Activated T-helper 2 cell treated with anti-CD3 and anti-CD28 coated beads, Interferon-gamma antibody, Interleukin-2, Interleukin-4, amounts not matched to agents 10 μg/mL and 5 μg/mL and 100 μg/mL, durations not matched to agents 14 hours and 24 hours and 36 hours (primary cell): ENCODE measurements at places on chromosomes 6 and 20.
A peak's percentile ranks its signal among the peaks of the same experiment; 100 is the strongest.

DNA sequence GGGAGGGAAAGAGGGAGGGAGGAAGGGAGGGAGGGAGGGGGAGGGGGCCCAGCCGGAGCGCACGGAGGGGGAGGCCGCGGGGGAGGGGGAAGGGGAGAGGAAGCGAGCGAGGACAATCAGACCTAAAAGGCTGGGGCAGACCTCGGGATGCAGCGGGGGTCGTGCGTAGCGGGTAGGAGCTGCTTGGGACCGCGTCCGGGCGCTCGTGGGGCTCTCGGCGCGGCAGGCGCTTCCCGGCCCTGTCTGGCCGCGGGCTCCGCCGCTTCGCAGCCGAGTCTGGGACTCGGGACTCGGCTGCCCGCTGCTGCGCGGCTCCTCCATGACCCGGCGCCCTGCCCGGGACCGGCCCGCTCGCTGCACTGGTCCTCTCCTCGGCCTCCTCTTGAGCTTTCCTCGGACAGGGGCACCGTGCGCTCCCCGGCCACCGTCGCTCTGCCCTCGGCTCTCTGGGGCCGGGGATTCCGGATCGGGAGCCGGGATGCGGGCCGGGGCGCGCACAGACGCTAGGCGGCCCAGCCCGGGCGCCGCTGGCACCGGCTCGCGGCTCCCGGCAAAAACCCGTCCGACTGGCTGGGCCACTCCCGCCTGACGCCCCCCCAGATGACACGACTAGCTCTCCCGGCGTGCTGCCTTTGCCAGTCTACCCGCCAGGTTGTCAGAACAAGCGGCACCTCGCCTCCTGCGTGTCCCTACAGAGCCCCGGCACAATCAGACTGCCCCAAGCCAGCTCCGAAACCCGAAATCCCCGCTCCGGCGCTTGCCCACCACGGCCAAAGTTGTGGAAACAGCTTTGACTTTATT lies 2.2 kb downstream of the TFAP2A start:
- H3K4me1 ChIP-seq = peaks cover 29% of the 10 kb centered on the region
- H3K27ac ChIP-seq = peak overlapping the region; percentile 8
- H3K36me3 ChIP-seq = peaks cover 11% of the 10 kb centered on the region
- peak overlapping the region; percentile 88 for H3K4me3 ChIP-seq
- no peak for DNase-seq
- peaks cover 88% of the 10 kb centered on the region for H3K27me3 ChIP-seq

DNA sequence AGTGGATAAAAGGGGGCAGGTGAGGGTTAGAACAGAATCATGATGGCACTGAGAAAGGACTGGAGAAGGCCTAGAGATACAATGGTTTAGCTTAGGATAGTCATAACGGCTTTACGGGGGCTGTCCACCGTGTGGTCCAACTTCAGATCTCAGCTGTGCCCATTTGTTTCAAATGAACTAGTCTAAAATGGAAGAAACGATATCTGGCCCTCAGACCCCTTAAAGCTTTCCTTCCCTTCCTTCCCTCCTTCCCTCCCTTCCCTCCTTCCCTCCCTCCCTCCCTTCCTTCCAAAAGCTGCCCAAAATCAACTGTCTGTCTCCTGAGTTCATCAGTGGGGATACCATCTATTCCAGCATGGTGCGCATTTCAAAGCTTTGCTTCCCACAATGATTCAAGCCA lies 27.9 kb downstream of the TRAM2 start:
- H3K4me3 ChIP-seq = no peak overlapping the region
- H3K27ac ChIP-seq = no peak overlapping the region
- H3K27me3 ChIP-seq = no peaks in the 10 kb centered on the region
- no peak for DNase-seq
- peaks cover 20% of the 10 kb centered on the region for H3K4me1 ChIP-seq

- DNase-seq = no peak
- no peaks in the 10 kb centered on the region for H3K36me3 ChIP-seq
- no peak overlapping the region for H3K27ac ChIP-seq
- H3K27me3 ChIP-seq = peaks cover 2% of the 10 kb centered on the region
- H3K4me1 ChIP-seq = no peaks in the 10 kb centered on the region
Measured at GRCh38 chr6:46963626-46964025, 41.9 kb upstream of the ADGRF5 start.

GRCh38 chr6:27795697-27796494 lies 116.3 kb downstream of the OR2B2 start:
- H3K4me1 ChIP-seq = peaks cover 47% of the 10 kb centered on the region
- peak; percentile 48 for DNase-seq
- H3K4me3 ChIP-seq = no peak overlapping the region
- H3K36me3 ChIP-seq = no peaks in the 10 kb centered on the region
- peaks cover 8% of the 10 kb centered on the region for H3K27me3 ChIP-seq
- peak overlapping the region; percentile 8 for H3K27ac ChIP-seq

- H3K27ac ChIP-seq = no peak overlapping the region
- no peaks in the 10 kb centered on the region for H3K4me1 ChIP-seq
- no peak for DNase-seq
- H3K27me3 ChIP-seq = no peaks in the 10 kb centered on the region
- no peak overlapping the region for H3K4me3 ChIP-seq
Measured at GRCh38 chr6:128443553-128443952, 76.8 kb downstream of the PTPRK start.
